ENCODE measurements at places on chromosomes 2 and 18.

DNA sequence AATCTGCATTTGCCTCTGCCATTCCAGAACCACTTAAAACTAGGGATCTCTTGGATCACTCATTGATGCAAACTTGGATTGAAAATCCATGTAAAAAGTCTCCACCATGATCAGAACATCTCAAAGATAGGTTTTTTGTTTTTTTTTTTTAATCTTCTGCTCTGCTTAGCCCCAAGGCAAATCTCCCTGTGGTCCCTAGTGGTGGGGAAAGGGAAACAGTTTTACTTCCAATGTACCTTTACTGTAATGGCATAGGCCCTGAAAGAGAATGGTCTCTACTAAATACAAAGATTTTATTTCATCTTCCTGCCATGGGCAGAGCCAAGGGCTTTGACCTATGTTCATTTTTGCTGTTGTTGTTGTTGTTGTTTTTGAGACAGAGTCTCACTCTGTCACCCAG lies 78.4 kb downstream of the KANSL1L start:
- no peak for DNase-seq

GRCh38 chr2:241185961-241186360 lies 2.5 kb upstream of the ANO7 start:
- DNase-seq = no peak

DNA sequence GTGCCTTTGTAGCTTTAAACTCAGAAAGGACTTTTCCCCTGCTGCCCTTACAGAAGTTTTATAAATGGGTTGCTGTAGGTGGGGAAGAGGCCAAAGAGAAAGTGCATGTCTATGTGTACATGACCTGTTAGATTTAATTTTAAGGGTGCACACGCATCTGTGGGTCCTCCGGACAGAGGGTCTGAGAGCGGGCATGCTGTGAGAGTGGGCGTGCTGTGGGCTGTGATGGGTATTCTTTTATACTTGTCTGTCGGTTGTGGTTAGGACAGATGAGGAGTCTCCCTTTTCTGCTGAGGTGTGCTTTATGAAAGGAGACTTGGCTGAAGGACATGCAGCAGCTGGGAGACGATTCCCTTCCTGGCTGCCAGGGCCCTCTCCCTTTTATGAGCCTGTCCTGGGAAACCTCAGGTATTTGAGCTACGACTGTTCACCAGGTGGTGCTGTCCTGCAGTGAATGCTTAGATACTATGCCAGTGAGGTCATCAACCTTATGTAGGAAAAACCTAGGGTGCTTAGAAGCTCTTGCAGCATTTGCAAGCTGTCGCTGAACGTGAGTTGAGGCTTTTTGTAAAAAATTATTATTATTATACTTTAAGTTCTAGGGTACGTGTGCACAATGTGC lies 67.5 kb downstream of the TANC1 start:
- DNase-seq = no peak

DNA sequence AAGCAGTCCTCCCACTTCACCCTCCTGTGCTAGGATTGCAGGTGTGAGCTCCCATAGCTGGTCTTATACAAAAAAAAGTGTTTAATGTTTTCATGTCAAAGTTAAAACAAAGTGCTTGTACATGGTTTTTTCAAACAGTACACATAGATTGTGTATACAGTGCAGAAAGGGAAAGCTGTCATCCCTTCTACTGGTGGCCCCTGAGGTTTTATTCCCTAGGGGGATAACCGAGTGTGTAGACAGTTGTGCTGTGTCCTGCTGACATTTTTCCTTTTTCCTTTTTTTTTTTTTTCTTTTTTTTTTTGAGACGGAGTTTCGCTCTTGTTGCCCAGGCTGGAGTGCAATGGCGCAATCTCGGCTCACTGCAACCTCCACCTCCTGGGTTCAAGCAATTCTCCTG lies 10.8 kb downstream of the TUBB6 start:
- DNase-seq = no peak

DNA sequence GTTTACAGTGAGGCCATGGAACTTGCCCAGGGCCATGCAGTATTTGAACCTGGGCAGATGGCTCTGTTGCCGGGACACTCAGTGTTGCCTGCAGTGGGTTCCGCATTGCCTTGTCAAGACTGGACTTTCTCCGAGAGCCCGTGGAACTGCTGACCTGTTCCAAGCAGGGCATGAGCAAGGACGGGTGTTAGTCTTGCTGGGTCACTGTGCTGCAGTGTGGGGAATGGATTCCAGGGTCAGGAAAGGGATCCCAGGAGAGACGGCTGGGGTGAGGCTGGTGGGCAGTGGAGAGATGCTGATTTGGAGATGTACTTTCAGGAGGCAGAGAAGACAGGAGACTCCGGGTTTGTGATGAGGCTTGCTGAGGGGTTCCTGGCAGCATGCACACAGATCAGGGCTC lies 348.7 kb upstream of the HS6ST1 start:
- DNase-seq = no peak

- DNase-seq = no peak
Measured at GRCh38 chr2:150473767-150474166, 13.7 kb downstream of the RND3 start.

DNA sequence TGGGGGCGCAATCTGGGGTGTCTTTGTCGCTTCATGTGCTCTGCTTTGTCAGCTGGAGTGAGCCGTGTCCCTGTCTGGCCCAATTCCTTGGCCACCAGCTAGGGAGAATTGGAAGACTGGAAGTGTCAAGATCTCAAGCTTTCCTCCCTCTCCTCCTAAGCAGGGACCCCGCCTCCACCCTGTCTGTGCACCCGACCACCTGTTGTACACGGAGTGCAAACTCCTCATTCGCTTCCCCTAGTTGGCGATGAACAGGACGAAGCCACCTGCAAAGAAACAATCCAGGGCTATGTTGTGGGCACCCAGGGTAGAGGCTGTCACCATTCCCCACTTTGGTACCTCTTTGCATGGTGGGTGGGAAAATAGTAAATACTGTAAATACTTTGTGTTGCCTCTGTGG lies 1.7 kb upstream of the DQX1 start:
- DNase-seq = no peak

DNA sequence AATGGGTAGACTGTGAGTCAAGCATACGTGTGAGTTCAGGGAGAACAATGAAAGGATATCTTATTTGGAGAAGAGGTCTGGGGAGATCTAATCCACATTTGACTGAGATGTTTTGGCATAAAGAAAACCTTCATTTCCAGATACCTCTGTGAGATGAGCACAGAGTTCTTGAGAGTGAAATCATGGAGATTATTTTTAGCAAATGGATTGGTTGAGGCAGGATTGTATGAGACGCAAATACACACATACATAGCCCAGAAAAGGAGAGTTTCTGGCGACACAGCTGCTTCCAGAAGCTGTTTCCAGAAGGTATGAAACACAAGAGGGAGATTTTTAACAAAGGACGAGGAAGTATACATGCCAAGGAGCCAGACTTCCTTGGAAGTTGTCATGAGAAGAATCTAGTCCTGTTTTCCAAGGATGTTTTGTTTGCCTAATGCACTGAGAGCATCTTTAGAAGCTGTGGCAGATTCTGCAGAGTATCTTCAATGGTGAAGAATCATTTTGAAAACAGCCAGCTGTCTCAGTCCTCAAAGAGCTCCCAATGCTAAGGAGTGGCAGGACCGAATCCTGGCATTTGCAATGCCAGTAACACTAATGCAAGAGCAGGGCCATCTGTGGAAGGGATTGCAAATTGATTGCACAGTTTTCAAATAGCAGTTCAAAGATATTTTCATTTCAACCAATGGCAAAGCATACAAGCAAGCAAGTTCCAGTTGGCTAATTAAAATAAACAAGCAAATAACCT lies 177.2 kb downstream of the SETBP1 start:
- no peak for DNase-seq

- DNase-seq = no peak
Measured at GRCh38 chr2:14492920-14493503, 139.5 kb upstream of the LRATD1 start.

DNA sequence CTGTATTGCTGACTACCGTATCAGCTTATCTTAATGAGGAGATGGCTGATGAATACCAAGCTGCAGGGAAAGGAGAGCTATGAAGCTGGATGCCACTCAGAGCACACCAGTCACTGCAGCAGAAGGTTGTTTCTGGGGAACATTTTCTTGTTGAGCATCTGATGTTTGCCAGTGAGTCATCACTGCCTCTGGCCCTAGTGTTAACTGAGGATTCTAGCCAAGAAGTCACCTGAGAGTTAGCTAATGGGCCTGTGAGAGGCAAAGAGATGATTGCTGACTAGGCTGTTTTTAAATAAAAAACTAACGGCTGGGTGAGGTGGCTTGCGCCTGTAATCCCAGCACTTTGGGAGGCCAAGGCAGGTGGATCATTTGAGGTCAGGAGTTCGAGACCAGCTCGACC lies 37.9 kb downstream of the CCDC150 start:
- DNase-seq = no peak

GRCh38 chr2:66283787-66284186 lies 151.1 kb upstream of the MEIS1 start:
- DNase-seq = no peak

GRCh38 chr2:19408592-19408991 lies 50.2 kb upstream of the OSR1 start:
- DNase-seq = no peak

Data from spinal cord (tissue), 10 donors.